ENCODE measurements at places on chromosomes 11 and 22. TPM values are rescaled to one million over a fixed set of nuclear protein-coding genes. Genes with fewer than 3 reads are reported as not detected.

- DNase-seq: no peak
These were observed 53.5 kb downstream of the OTOG start for GRCh38 chr11:17600316-17601255.

DNA sequence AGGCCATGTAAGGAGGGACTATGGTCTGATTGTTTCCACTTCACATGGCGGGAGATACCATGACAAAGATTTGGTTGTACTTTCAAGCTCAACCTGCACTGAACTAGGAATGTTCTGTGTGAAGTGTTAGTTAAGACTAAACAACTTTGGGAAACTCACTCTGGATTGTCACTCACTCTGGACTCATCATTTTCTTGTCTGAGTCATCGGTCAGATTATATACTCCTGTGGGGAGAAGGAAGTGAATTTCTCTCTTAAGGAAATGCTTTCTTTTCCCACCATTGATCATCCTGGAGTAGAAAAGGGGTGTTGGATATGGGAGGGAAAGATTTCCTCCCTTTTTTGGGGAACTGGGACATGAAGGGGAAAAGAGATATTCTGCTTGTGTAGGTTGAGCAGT lies 26.9 kb upstream of the CAT start:
- DNase-seq: peak; percentile 23

DNA sequence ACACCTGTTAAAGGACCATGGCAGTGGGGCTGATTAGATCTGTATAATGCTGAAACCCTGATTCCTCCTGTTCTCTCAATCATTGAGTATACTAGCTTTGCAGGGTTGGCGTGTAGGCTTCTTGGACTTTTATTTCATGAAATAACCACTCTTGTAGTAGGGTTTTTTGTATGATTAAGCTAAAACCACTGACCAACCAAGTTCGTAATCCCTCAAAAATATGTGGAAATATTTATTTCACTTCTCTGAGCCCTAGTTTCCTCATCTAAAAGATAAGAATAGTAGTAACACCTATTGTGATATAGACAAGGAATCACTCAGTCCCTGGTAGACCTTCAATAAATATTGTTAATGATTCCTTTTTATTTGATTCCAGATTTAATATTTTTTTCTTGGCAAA lies 4.2 kb downstream of the API5 start:
- no peak for DNase-seq

DNA sequence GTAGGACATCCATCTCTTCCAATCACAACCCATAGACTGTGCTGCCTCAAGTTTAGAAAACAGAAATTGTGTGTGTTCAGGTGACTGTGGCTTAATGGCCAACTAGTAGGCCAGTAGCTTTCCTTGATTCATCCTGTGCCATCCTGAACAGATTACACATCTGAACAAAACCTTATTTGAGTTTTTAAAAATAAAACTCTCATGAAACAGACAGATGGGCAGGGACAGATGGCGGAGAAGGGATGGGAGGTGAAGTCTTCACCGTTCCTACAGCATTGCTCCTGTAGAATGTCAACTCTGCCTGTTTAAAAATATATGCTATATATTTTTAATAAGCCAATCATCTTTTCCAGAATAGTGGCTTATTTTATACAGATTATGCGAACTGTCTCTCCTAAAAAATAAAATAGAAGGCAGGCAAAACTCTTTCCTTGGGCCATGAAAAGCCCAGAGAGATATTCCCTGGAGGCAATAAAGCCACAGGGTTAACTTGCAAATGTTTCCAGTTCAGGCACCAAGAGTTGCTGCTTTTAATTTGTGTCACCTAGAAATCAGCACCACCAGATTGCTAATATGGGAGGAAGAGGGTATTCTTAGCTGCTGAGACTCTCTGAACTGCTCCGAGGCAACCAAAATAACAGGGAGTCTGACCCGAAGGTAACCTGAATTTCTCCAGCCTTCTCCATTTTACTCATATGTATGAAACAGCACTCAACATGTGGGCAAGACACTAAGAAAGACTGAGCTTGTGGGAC lies 861.2 kb downstream of the OPCML start:
- no peak for DNase-seq

- DNase-seq: no peak
These were observed 38.3 kb upstream of the SYT13 start for GRCh38 chr11:45324459-45324858.

DNA sequence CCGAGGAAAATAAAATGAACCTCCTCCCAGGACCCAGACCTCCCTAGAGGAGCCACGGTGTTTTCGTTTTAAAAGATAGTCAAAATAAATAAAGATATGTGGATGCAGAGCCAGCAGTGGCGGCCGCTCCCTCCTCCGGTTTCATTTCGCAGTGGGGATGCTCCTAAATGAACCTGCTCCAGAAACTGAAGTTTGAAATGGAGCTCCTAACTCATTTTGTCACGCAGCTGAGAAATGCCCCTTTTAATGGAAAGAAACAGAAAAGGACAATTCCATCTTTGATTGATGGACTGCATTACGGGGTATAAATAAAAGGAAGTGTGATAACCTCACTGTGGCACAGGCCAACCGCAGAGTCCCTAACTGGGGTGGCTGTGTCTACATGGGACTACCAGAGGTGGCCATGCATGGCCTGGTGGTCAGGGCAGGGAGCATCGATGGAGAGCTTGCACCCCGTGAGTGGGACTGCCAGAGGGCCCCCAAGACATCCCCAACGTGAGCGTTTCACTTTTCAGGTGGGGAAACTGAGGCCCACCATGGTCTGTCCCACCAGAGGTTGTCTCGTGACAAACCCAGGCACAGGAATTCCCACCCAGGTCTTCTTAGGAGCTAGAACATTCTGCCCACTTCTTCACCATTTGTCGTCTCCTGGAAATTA lies 426.6 kb downstream of the BRD1 start:
- DNase-seq: no peak

DNA sequence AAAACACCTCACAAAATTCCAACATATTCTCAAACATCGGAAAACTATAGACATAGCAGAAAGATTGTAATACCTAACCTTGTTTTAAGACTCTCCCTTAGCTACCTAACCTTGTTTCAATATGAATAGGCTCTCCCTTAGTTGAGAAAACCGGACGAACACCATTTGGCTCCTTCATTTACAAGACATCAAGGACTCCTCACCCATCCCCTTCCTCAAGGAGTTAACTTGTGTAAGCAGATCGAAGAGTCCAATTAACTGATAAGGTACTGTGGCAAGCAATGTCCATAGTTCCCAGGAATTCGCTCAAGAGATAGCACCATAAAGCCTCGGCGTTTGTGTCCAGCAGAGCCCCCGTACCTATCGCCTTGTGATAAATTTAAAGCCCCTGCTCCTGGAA lies 4.6 kb upstream of the ACRV1 start:
- DNase-seq: no peak

GRCh38 chr11:69470301-69470700 lies 11.2 kb upstream of the LINC01488 start:
- DNase-seq: no peak

DNA sequence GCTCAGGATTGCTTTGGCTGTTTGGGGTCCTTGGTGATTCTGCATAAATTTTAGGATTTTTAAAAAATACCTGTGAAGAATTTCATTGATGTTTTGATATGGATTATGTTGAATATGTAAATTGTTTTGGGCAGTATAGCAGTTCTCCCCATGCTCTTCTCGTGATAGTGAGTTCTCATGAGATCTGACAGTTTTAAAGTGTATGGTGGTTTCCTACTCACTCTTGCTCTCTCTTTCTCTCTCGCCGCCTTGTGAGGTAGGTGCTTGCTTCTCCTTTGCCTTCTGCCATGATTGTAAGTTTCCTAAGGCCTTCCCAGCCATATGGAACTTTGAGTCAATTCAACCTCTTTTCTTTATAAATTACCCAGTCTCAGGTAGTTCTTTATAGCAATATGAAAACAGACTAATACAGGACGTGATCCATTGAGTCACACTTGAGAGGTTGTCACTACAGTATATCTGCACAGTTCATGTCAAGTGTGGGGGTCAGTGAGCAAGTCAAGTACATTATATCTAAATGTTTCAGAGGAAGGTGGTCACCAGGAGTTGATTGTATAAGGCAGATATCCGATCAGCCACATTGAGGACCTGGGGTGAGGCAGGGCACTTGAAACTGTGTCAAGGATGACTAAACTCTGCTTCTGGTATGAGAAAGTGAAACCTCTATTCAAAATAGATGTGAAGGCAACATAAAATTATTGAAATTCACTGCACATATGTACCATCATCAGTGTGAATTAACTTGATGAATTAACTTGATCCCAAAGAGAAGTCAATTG lies 70.7 kb upstream of the CCDC179 start:
- no peak for DNase-seq

GRCh38 chr22:49664371-49664881 lies 163.2 kb downstream of the BRD1 start:
- no peak for DNase-seq

DNA sequence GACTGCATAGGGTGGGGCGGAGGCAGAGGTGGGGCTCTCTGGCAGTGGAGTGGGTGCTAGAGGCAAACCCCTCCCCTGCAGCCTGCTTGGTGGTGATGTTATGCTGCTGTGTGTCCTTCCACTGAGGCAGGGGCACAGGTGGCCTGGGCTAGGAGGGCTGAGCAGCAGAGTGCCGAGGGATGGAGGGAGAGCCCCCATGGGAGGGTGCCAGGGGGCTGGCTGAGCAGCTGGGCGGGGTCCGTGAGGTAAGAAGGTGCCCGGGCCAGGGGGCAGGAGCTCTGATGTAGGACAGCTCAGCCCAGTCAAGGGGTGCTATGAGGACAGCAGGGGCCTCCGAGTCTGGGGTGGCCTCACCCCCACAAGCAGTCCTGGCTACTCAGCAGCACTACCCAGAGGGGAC lies 4.2 kb downstream of the CLDN5 start:
- DNase-seq: no peak

- no peak for DNase-seq
These were observed 75.1 kb upstream of the TSPAN18 start for GRCh38 chr11:44651535-44652155.

DNA sequence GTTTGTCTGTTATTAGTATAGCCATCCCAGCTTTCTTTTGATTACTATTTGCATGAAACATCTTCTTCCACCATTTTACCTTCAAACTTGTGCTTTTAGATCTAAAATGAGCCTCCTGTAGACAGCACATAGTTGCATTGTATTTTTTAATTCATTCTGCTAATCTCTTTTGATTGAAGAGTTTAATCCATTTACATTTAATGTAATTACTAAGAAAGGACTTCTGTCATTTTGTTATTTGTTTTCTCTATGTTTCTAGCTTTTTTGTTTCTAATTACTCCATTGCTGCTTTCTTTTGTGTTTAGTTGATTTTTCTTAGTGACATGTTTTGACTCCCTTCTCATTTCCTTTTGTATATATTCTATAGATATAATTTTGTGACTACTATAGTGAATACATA lies 43.7 kb upstream of the ZBTB44 start:
- DNase-seq: no peak

DNA sequence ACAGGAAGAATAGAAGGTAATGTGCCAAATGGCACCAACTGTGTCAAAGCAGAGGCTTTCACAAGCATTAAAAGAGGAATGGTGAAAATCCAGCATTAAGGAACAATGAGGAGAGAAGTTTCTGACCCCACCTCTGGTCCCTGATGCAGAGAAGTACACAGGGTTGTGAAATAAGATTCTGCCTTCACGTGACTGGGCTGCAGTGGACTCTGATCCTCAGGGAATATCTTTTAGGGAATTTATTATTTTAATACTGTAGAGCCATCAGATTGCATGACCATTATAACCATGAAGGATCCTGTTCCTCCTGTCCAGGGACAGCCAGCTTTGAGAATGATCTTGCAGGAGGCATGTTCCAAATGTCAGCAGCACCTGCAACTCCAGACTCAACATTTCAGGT lies 74.4 kb upstream of the FAR1 start:
- no peak for DNase-seq

DNA sequence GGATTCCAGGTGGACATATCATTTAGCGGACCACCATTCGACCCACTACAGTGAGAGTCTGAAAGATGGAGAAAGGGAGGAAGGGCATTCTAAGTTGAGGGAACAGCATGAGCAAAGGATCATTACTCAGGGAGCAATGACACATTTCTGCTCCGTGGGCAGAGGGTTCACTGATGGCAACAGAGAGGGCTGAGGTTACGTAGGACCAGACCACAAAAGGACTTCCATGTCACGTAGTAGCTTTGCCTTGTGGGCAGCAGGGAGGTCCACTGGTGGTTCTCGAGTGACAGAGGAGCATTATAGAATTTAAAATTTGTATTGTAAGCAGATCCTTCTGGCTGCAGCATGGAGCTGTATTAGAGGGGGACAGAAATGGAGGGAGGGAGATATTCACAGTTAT lies 109.7 kb upstream of the NAV2 start:
- DNase-seq: no peak

- no peak for DNase-seq
These were observed 159.1 kb upstream of the ZBED5 start for GRCh38 chr11:11016943-11017342.

DNA sequence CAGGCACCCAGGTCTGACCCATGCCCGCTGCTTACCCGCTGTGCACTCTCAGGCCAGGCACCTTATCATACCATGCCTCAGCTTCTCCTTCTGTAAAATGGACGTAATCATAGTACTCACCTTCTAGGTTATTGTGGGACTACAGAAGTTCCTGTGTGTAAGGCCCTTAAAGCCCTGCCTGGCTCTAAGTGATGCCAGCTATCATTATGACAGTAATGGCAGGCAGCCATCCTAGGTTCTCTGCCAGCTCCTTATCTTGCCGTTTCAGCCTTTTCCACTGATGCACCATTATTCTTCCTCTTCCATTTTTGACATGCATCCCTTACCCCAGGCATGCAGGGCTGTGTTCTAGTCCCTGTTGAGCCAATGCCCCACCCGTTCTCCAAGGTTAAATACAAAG lies 57.9 kb downstream of the DBX1 start:
- no peak for DNase-seq

GRCh38 chr11:33323421-33323820 lies 66.2 kb downstream of the HIPK3 start:
- DNase-seq: no peak

DNA sequence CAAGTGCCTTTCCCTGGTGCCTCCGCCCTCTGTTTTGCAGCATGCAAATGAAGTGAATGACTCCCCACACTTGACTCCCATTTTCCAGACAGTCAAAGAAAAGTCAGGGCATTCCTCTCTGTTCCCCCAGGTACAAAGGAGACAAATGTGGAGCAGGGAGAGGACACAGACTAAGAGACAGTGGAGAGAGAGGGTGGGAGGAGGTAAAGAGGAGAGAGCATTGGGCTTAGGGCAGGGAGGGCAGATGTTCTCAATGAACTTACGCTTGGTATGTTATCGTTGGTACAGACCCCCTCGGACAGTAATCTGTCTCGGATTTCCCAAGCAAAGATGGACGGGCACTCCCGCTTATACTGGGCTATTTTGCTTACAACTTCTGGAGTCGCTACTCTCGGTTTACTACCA lies 9.8 kb downstream of the PAX6 start:
- no peak for DNase-seq

The LRP4 gene
- 2.7 TPM for total RNA-seq

The OR52E8 gene
- not detected for total RNA-seq

The CEND1 gene
- total RNA-seq: not detected

The TTC38 gene
- total RNA-seq: 16.0 TPM

The SCARF2 gene
- total RNA-seq: 1.5 TPM

The SELENOH gene
- total RNA-seq: 155 TPM

The ANKK1 gene
- total RNA-seq: 1.5 TPM

The MAJIN gene
- total RNA-seq: not detected

The KREMEN1 gene
- 11.7 TPM for total RNA-seq

The TSGA10IP gene
- total RNA-seq: not detected

The LGR4 gene
- 23.7 TPM for total RNA-seq

The FHIP1B gene
- 29.7 TPM for total RNA-seq

Measured in mammary epithelial cell (primary cell).